Fibroblast of villous mesenchyme (primary cell): ENCODE measurements at places on chromosomes 5 and 9. TPM values are rescaled to one million over a fixed set of nuclear protein-coding genes. Genes with fewer than 3 reads are reported as not detected.

IFNE gene
- 1.7 and 2.3 TPM in 2 replicates for total RNA-seq

PCSK5 gene
- total RNA-seq, result 1.7 and 2.3 TPM in 2 replicates

ITK gene
- 1.3 TPM in 1 of 2 replicates, not detected in the other for total RNA-seq

DNA sequence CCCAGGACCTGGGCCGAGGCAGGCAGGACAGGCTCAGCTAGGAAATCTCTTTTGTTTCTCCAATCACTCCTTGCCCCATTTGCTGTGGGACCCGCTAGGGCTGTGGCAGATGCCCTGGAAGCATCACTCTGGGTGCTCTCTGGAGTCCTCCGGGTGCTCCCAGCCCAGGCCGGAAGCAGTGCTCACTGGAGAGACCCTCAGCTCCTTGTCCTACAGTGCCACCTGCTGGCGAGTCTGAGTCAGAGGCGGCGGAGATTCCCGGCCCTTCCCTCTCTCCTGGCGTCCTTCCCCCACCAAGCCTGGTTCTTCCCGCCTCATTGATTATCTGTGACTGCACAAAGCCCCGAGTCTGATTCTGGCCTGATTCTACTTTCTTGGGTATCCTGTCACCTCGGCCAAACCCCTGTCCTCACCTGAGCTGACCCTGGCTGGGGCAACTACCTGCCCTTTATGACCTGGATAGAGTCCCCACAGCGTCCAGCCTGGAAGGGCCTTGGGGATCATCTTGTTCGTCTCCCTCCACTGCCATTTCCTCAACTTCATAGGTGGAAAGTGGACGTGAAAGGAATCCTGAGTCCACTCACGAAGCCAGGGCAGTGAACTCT, 7.3 kb upstream of the BARHL1 start:
- DNase-seq, result peak; percentile 70

- DNase-seq, result no peak
Observed at GRCh38 chr5:179268399-179268952, 76.8 kb downstream of the ADAMTS2 start.
